ENCODE measurements at places on chromosomes 4 and X.
A peak's percentile ranks its signal among the peaks of the same experiment; 100 is the strongest.

GRCh38 chr4:141328560-141329173 lies 108.0 kb downstream of the ZNF330 start:
- no peak for DNase-seq

DNA sequence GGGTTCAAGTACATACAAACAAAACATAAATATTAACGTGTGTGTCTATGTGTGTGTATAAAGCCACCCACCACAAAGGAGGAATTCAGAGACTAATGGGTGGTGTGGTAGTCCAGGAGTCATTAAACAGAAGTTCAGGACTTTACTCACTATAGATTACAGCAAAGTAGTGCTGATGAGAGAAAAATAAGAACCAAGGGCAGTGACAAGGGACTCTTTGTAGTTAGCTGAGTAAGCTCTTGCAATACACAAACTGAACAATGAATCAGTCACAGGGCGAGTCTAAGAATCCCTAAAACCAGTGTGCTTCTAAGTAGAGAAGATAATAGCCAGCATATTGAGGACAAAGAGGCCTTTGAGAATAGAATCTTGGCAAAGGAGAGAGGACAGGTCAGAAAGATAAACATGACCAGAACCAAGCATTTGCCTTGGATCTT lies 232.4 kb downstream of the PPP3CA start:
- DNase-seq: no peak

DNA sequence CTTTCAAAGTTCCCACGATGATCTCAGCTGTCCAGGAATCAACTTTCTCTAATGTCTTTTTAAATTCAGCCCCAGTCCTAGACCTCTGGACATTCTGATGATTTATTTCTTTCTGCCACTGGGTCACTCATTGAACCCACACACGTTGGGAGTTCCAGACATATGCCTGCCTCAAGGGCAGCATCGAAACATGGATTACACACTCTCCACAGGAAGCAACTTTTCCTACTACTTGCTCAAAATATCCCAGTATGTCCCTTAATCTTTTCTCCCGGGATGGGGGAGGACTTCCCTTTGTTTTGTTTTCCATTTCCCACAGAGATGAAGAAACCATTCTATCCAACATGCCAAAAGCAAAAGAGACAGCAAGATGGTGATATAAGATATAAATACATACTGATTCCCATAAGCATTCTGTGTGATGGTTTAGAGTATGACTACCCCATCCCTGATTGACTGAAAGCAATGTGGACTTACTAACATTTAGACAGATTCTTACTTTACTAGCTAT lies 79.8 kb upstream of the PPARGC1A start:
- no peak for DNase-seq

DNA sequence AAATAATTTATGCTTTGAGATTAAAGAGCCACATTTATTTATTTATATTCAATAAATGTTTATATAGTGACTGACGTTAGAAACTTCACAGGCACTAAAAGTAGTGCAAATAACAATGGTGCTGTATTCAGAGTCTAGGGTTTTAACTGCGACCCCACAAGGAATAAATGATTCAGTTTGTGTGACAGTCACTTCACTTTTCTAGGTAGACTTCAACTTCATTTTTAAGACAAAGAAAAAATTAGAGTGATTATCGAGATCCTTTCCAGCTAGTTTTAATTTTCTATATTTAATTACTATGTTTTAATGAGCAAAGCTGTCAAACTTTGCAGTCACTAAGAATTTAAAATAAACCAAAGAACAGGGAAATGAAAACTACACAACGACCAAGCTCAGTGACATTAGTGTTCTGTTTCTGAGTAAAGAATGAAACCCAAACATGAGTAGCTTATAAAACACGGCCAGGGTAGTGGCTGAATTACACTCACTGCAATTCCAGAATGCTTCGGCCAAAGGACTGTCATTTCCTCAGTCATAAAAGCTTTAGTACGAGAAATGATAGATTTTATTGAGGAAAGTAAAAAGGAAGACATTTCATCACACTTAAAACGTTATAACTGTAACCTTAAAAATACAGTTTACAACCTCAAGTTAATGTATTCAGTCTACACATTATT lies 38.6 kb downstream of the ADGRA3 start:
- DNase-seq: no peak

- no peak for DNase-seq
Measured at GRCh38 chrX:130846746-130847145, 56.3 kb downstream of the ENOX2 start.

- DNase-seq: no peak
Measured at GRCh38 chr4:122997463-122998101, 75.2 kb upstream of the NUDT6 start.

GRCh38 chr4:28462766-28463700 lies 1602.4 kb downstream of the STIM2 start:
- DNase-seq: no peak

DNA sequence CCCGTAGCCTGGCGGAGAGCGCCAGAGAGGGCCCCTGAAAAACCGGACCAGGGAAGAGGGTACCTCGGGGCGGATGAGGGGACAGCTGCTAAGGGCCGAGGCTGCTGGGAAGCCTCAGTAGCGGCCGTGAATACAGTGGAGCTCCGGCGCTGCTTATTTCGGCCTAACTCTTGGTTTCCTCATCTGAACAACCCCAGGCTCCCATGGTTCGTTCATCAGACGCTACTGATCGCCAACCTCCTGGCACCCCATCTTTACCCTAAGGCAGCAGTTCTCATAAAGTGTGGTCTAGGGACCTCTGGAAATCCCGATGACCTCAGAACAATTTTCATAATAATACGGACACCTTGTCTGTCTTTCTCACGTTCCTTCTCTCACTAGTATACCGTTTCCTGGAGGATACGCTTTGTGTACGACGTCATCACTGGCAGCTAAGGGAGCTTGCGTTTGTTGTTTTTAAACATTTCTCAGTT lies 645 bp upstream of the RAB28 start:
- no peak for DNase-seq

DNA sequence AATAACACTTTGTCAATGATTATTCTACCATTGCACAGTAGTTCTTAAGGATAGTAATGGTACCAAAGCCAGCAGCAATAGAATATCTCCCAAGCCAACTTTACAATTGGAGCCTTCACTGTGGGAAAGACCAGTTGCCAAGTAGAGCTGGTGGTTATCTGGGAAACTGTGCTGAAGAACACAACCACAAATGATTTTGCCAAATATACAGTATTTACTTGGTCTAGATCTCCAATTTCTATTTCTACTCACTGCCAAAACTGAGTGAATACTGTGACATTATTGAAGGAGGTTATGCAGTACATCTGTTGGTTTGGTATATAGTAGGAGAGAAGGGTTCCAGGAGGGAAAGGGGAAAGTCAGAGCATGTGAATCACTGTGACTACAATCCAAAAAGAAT lies 3.8 kb downstream of the TET2 start:
- no peak for DNase-seq

- DNase-seq: no peak
Measured at GRCh38 chr4:154569028-154569427, 6.2 kb downstream of the FGB start.

- no peak for DNase-seq
Measured at GRCh38 chr4:128232719-128233118, 54.9 kb downstream of the PGRMC2 start.

- DNase-seq: peak; percentile 15
Measured at GRCh38 chr4:118284169-118284568, 68.6 kb downstream of the PRSS12 start.

DNA sequence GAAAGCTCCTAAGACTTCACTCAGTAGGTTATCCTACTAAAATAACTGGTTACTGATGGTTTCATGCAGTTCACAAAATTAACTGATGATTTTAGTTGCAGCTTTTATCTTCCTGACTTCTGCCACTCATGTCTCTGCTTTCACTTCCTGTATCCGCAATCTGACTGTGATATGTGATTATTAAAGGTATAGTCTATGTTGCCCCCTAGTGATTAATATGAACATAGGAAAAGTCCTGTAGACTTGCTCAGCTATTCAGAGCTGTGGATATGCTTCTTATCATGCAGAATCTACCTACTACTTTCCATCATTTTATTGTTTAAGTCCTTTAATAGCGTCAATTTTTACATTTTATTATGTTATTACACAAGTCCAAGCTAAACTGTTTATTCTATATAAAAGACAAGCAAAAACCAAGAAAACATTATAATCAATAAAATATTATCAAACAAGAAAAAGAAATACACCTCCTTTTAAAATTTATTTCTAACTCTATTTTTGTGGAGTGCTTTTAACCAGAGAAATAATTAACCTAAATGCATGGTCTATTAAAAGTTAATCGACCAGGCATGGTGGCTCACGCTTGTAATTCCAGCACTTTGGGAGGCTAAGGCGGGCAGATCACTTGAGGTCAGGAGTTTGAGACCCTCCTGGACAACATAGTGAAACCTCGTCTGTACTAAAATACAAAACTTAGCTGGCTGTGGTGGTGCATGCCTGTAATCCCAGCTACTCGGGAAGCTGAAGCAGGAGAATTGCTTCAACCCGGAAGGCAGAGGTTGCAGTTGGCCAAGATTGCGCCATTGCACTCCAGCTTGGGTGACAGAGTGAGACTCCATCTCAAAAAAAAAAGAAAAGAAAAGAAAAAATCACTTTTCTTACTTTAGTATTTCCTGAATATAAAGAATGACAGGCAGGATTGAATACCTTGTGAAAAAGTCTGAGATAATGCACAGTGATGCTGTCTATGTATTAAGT lies 40.4 kb upstream of the TLR2 start:
- DNase-seq: peak; percentile 78

GRCh38 chrX:30414144-30414543 lies 105.0 kb upstream of the NR0B1 start:
- no peak for DNase-seq

- DNase-seq: no peak
Measured at GRCh38 chr4:153962311-153963039, 173.6 kb upstream of the SFRP2 start.

DNA sequence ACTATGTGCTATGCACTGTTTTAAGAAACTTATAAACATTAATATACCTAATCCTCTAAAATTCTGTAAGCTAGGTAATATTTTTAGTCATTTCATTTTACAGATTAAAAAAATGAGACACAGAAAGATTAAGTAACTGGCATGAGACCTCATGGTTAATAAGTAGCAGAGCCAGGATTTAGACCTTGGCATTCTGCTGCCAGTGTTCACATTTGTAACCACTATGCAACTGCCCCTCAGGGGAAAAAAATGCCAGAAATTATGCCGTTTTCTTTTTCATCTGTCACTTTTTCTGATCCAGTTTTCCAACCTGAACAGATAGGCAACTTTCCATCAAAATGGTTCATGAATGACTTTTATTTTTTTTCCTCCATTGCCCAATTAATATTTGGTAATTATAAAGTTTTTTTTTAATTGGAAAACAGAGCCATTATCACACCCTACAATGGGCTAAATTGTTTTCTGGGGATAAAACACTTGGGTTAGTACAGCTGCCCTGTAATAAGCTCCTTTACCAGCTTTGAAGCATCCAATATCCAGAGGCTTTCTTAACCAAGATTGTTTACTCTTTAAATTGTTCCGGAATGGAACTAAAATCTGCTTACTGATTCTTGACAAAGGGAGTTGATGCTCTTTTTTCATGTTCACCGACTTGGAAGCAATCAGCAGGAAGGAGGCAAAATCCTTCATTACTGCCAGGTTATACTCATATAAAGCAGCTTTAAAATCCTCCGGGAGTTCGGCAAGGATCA lies 56.4 kb upstream of the DDX60 start:
- DNase-seq: no peak

DNA sequence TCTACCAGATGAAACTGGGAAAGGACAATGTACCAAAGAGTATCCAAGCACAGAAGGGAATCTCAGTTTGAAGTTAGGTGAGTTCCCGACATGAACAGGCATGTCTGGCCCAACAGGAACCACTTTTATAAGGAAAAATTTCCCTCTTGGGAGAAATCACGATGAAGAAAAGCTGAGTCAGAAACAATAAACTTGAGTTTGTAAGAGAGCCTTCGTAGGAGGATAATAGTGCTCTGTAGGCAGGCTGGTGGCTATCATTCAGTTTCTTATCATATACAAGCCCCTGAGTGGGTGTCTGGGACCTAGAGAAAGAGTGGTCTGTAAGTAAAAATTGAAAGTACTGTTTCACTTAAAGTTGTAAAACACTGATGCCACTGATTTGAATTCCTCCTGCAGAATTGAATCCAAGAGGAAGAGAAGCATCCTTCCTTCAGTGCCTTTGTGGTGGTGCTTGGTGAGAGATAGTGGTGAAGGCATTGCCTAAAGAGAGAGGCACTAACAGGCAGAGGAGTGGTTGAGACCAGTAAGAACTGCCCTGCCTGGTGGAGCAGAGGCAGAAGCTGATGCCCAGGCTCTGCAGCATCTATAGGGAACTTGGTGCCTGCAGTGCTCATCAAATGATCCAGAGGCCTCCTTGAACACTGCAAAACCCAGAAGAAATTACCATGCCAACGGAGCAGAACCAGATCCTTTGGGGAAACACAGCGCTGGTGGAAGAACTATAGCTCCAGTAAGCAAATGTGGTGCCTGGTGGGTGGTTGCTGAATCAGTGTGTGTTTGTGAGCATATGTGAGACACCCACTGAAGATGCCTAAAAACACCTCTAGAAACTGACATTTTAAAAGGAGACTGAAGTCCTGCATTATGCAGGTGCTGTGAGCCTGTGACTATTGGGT lies 31.7 kb upstream of the METAP1 start:
- DNase-seq: no peak

GRCh38 chrX:52422884-52423283 lies 54.1 kb downstream of the XAGE2 start:
- DNase-seq: no peak

- DNase-seq: no peak
Measured at GRCh38 chr4:47650584-47651130, 165.6 kb downstream of the ATP10D start.

DNA sequence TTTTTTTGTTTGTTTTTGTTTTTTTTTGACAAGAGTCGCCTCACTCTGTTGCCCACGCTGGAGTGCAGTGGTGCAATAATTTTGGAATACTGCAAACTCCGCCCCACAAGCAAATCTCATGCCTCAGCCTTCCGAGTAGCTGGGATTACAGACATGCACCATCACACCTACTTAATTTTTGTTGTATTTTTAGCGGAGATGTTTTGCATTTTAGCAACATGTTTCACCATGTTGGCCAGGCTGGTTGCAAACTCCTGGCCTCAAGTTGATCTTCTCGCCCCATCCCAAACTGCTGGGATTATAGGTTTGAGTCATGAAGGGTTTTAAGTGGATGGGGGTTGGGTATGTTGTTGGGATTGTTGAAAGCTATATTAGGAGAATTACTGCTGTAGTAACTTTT lies 270.9 kb upstream of the LCORL start:
- no peak for DNase-seq

DNA sequence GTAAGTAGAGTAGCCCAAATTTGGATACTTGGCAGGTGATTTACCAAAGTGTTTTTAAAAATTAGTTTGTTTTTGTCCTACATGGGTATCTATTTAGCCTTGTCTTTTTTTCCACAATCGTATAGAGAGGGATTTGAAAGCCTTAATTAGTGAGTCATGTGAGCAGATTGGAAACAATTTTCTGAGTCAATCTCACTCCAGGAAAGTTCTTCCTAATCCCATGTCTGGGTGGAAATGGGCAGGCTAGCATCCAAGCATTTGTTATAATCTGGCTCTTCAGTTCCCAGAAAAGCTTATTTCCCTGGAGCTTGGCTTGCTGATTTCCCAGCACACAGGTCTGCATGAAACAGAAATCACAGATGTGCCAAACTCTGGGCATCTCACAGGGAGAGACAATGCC lies 426.9 kb upstream of the BOD1L1 start:
- DNase-seq: no peak
